GM23338 (cell line): ENCODE measurements at places on chromosomes 4 and X. TPM values are rescaled to one million over a fixed set of nuclear protein-coding genes. Genes with fewer than 3 reads are reported as not detected.

CLDN2 gene
- not detected in 2 replicates for total RNA-seq

- no peak for DNase-seq
Measured at GRCh38 chrX:149282909-149283308, 222.2 kb downstream of the IDS start.

DNA sequence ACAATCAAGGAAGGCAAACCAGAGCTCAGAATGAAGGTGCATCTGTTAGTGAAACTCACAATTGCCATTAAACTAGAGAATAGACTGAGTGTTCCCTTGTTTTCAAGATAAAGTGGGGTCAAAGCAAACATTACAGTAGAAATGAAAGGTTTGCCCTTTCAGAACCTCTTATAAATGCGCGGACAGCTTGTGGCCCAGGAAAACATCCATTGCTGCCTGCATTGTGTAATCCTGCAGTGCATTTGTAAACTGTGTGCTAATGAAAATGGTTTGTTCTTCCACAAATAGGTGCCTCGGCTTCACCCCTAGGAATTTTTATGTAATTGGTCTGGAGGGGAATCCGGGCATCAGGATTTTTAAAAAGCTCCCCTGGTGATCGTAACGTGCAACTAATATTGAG lies 62.8 kb downstream of the SNX25 start:
- no peak for DNase-seq

DNA sequence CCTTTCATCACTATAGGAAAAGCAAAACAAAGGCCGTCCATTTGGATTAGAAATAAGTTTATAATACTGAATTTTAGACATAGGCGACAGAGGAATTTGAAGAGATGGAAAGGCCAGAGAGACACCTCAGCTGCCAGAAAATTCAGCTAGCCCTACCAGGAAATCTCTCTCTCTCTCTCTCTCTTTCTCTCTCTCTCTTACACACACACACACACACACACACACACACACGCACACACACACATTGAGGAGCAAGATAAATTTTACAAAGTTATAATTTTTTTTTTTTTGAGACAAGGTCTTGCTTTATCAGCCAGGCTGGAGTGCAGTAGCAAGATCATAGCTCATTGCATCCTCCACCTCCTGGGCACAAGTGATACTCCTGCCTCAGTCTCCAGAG lies 1.4 kb downstream of the XK start:
- no peak for DNase-seq

- peak; percentile 79 for DNase-seq
Measured at GRCh38 chr4:47704693-47705325, 133.1 kb downstream of the CORIN start.

DNA sequence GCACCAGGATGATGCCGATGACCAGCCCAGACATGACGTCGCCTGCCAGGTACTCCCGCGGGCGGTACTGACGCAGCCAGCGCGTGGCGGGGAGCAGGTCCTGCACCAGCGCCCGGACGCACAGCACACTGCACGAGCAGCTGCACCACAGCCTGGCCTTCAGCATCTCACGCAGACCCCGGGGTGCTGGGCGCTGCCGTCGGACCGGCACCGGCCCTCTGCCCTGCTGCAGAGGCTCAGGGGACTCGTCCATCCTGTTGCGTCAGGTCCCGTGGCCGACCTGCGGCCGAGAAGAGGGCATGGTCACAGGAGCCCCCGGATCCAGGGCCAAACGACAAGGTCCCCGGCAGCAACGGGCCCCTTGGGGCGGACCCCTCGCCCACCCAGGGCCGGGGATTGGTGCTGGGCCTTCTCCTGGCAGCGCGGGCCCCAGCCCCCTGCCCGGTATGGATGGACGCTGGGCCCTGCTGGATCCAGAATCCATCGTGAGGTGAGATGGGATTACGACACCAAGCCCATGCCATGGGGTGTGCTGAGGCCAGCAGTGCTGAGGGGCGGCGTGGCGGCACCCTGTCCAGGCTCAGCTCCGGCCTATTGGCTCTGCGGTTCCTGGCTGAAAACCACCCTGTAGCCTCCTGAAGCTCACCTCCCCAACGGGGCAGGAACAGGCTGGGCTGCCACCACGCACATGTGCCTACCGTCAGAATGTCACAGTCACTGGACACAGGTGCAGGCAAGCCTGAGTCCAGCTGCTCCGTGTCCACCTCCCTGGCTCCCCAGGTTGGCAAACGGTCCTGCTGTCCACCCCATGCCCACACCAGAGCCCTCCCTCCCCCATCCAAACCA lies 1.5 kb downstream of the SLC26A1 start:
- DNase-seq = no peak
